ENCODE measurements at places on chromosomes 4 and X.

- no peak for DNase-seq
Observed at GRCh38 chr4:152807294-152807829, 27.6 kb downstream of the ARFIP1 start.

GRCh38 chrX:70769659-70770227 is 138.8 kb downstream of the TEX11 start:
- no peak for DNase-seq

DNA sequence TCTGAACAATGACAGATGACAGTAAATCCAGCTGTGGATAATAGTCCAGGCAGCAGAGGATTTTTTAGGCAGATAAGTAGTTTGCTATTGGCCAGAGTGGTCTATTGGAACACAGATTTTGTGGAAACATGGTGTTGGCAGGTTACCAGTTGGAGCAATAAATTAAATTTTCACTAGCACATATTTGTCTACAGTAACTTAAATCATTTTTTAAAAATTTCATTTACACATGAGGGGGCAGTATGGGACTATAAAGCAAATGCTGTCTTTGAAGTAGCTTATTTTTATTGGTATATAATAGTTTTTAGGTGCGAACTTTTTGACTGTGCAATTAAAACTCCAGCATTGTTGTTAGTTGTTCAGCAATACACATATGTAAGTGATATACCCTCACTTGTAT is 289.8 kb downstream of the ARHGAP10 start:
- no peak for DNase-seq

- DNase-seq: no peak
Observed at GRCh38 chr4:14906805-14907204, 95.5 kb upstream of the CPEB2 start.

DNA sequence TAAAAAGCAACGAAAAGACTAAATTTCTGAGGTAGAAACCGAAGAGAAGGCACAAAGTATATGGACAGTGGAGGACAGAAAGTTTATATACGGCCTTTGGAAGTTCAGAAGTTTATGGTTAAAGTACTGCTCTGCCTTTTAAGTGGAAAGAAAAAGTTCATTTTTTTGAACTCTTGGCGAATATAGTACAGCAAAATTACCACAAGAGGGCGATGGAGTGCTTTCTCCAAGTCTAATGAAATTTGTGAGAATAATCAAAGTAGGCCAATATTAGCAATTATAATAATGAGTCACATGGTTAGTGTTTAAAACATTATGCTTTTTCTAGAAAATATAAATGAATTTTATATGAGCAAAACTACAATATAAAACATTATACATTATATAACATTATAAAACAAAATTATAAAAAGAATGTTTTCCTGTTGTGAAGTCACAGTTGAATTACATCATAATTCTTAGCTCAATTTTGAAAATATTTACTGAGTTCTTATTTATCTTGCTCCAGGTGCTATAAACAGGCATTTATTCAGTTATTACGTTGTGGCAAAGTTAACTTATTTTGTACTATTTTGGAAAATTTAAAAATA is 136.2 kb upstream of the BMPR1B start:
- DNase-seq: no peak

GRCh38 chr4:71664366-71664765 is 119.5 kb downstream of the GC start:
- no peak for DNase-seq

DNA sequence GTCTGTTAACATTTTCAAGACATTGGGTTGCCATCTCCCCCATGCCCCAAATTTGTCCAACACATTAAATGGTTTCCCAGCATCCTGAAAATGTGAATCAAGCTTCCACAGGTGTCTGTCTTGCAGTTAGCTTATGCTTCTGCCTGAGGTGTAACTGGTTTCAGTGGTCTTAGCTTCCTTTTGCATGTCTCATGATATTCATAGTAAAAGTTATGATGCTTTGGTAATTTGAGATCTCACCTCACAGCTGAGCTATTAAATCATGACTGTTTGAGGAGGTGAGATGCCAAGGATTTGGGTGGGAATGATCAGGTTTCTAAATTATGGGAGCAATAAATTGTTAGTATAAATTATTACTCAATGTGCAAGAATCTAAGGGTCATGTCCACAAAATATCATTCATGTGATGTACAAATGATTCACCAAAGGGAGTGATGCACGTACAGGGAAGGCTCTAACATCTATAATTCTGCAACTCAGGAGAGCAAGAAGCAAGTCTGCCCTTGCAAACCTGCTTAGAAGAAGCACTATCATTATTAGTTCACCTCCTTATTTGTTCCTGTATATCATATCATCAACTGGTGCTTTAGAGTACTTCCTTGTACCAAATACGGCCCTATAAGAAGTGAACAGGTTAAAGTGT is 17.1 kb upstream of the RAI2 start:
- DNase-seq: no peak

DNA sequence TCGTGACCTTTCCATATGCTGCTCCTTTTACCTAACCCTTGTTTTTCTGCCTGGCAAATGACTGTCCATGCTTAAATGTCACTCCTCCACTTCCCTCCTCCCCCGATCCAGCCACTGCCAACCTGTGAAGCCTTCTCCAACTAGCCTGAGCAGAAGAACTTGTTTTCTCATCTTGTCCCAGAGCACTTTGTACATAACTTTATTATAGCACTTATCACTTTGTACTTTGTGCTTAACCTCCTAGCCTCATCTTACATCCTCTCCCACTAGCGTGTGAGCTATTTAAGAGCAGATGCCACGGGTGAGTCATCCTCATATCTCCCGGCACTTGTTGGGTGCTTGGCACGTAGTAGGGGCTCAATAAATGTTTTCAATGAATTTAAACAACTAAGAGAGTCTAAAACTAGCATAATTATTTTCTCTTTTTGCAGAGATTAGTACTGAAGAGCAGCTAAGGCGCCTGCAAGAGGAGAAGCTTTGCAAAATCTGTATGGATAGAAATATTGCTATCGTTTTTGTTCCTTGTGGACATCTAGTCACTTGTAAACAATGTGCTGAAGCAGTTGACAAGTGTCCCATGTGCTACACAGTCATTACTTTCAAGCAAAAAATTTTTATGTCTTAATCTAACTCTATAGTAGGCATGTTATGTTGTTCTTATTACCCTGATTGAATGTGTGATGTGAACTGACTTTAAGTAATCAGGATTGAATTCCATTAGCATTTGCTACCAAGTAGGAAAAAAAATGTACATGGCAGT is 46.9 kb downstream of the XIAP start:
- DNase-seq: no peak

DNA sequence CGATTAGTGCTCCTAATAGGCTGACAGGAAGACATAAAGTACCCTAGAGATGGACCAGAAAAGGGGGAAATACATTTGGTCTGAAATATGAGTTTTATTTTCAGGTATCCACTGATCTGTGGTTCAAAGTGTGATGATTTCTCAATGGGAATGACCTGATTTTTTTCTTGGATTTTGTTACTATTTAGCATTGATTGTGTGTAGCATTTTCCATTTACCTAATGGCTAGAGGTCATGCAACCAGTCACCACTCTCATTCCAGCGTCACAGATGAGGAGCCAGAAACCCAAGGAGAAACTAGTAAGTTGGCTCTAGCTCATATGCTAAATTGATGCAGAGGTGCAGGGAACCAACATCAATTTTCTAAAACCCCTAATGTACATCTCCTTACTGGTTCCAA is 118.1 kb downstream of the IL1RAPL2 start:
- DNase-seq: no peak

DNA sequence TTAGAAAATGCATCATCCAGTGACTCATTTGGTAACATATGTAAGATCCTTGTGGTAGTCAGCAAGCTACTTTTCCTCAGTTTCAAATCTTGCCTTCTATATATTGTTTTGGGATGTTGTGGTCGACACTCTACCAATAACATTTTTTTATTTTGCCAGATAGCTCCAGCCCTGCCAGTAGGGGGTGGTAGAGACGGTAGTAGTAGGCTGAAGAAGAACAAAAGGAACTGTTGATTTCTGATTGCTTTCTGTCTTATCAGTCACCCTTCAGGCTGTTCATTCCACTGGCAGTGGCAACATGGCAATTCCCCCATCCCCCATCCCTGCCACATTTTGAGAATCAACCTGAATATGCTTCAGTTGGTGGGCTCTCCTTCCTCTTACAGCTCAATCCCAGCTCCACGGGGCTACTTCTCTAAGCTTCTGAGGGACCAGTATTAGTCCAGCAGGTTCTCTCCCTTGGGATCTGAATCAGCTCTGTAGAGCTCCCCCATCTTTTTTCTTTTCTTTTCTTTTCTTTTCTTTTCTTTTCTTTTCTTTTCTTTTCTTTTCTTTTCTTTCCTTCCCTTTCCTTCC is 171.5 kb upstream of the VEGFC start:
- DNase-seq: peak; percentile 42

GRCh38 chr4:70958681-70959080 is 34.8 kb upstream of the DCK start:
- DNase-seq: no peak

DNA sequence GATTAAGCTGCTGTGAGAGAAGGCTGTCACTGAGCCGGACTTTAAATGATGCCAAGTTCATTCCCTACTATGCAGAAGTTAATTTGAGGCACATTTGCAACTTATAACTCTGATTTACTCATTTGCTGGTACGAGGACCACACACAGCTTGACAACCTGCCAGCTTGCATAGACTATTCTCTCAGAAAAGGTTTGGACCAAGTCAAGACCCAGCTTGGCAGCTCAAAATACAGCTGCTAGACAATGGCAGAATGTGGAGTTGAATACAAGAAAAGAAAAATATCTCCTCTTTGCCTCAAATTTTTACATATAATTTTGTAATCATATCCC is 338.9 kb downstream of the DHX15 start:
- DNase-seq: no peak

GRCh38 chr4:66767442-66767841 is 777.9 kb downstream of the CENPC start:
- no peak for DNase-seq

- DNase-seq: no peak
Observed at GRCh38 chrX:110847334-110847733, 51.7 kb upstream of the CHRDL1 start.

DNA sequence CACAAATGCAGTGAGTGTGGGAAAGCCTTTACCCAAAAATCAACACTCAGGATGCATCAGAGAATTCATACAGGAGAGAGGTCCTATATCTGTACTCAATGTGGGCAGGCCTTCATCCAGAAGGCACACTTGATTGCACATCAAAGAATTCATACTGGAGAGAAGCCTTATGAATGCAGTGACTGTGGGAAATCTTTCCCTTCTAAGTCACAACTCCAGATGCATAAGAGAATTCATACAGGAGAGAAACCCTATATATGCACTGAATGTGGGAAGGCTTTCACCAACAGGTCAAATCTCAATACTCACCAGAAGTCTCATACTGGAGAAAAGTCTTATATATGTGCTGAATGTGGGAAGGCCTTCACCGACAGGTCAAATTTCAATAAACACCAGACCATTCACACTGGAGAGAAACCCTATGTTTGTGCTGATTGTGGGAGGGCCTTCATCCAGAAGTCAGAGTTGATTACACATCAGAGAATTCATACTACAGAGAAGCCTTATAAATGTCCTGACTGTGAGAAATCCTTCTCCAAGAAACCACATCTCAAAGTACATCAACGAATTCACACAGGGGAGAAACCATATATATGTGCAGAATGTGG is 79.3 kb downstream of the ZNF81 start:
- DNase-seq: no peak

DNA sequence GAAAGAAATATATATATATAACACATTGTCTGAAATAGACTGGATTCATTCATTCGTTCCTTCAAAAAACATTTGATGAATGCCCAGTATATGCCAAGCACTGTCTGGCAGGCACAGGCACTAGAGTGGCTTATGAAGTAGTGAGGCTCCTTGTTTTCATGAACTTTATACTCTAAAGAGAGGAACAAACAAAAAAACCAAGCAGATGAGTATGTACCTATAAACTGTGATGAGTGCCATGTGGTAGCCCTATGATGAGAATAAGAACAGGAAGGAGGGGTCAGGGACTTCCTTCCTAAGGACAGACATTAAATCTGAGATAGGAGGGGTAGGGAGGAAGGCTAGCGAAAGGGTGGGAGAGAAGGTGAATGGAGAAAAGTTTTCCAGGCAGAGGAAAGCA is 19.5 kb upstream of the PDGFRA start:
- no peak for DNase-seq

DNA sequence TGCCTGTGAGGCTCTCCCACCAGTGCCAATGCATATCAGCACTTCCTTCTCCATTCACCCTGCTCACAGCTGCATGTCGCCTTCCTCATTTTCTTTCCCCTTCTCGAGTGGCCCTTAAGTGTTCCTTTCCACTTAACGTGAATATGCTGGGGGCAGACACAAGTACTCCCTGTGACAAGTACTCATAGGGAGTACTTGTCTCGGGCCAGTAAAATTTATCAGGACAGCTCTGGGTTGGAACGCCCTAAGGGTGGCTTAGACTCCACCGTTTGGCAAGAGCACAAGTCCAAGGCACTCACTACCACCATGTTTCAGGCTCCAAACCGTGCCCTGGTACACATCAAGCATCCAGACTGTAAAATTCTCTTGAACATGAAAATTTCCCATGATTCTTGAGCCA is 3.9 kb upstream of the LDOC1 start:
- DNase-seq: no peak

GRCh38 chrX:50198348-50198747 is 2.5 kb downstream of the AKAP4 start:
- no peak for DNase-seq

DNA sequence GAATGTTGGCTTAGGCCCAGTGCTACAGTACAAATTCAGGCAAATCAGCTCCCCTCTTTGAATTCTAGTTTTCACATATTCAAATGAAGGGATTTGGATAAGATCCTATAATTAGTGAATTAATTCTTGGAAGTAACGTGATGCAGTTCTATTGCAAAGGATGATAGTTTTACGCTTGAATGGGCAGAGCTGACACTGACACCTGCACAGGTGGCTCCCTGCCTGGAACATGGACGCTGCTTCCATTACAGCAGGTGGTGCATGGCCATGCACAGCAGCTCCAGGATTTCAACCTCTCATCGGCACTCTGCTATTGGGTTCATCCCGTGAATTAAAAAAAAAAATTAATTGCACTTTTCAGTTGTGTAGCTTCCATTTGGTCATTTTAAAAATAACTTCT is 28.4 kb upstream of the RPS6KA6 start:
- no peak for DNase-seq

- no peak for DNase-seq
Observed at GRCh38 chr4:126262665-126263064, 947.9 kb downstream of the FAT4 start.

DNA sequence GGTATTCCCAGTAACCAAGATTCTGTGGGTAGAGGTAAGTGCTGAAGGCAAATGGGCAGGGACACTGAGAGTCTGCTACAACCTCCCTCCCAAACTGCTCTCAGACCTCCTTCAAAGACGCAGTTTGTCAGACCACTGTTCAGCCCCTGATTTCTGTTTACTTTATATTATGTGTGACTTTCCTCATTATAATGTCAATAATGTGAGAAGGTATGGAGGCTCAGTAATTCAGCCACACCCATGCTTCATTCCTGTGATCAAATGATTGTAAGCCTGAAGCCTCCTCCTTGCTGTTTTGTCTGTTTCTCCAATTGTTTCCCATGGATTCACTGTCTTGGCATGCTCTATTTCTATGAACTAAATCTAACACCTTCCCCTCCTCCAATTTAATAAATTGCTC is 75.6 kb downstream of the SYTL5 start:
- DNase-seq: no peak

Measured in WTC11 (cell line).